CD4-positive, alpha-beta T cell treated with Interleukin-15 for 1 hour (primary cell): ENCODE measurements at places on chromosomes 1 and 21.

GRCh38 chr1:204602111-204602579, 83.4 kb downstream of the LRRN2 start:
- no peak for DNase-seq

- no peak for DNase-seq
These were observed 357.0 kb upstream of the PTBP2 start for GRCh38 chr1:96364576-96364975.

DNA sequence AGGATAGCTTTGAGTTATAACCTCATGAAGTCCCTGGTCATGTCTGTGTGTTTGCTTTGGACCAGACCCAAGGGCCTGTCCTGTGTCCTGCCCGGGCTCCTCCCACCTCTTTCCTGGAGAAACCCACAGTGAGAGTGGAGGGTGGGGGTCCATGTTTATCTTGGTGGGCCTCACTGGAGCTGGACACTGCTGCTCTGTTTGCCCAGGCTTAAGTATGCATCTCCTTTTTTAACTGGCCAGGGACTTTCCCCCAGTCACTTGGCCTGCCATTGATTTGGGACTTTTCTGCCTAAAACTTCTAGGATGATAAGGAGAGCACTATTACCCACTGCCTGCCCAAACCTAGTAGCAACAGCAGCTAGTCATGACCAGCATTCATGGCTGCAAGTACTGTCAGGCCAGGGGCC, 49.8 kb downstream of the DDR2 start:
- DNase-seq, result no peak

DNA sequence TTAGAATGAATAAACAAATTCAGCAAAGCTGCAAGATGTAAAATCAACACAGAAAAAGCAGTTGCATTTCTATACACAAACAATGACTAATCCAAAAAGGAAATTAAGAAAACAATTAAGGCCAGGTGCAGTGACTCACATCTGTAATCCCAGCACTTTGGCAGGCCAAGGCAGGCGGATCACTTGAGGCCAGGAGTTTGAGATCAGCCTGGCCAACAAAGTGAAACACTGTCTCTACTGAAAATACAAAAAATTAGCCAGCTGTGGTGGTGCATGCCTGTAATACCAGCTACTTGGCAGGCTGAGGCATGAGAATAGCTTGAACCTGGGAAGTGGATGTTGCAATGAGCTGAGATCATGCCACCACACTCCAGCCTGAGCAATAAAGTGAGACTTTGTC, 22.3 kb downstream of the THEM4 start:
- DNase-seq, result no peak

- no peak for DNase-seq
These were observed 458 bp downstream of the ZC3H12A start for GRCh38 chr1:37474697-37475379.

- no peak for DNase-seq
These were observed 47.8 kb downstream of the VCAM1 start for GRCh38 chr1:100767176-100767890.

DNA sequence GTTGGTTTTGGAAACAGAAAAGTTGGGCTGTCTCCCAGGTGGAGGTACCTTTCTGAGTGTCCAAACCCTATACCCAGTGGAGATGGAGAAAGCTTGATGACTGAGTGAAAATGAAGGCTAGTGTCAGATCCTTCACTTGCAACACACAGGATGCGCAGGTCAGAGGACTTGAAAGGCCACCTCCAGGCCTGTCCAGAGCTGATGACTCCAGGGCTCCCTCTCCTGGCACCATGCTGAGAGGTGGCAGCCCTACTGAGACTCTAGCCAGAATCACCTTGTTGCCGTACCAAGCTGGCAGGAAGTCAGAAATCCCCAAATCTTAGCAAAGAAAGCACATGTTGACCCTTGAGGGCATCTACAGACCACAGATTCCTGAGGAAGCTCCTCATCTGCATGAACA, 16.4 kb downstream of the KNCN start:
- no peak for DNase-seq

DNA sequence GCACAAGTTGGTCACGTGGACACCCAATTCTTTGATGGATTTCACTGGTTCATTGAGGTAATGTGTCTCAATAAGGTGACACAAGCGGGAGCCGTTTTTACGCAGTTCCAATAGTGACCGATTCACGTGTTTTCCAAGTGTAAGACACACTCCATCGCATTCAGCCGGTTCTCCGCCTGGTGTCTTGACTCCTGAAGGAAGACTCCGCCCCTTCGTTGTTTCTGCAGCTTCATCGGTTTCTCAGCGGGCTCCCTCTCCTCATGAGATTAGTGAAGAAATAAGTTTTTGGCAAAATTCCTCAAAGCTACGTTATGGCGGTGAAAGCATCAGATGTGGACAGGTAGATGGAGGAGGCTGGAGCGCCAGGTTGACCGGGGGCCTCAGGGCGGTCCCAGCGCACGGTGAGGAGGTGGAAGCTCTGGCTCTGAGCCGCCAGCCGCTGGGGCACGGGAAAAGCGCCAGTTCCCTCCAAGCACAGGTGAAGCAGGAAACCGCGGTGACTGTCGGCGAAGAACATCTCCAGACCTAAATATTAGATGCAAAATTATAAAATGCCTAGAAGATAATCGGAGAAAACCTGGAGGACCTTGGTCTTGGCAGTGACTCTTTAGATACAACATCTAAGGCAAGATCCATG, 21.0 kb downstream of the CD2 start:
- DNase-seq, result no peak

GRCh38 chr1:67405473-67406245, 24.5 kb downstream of the SERBP1 start:
- no peak for DNase-seq

DNA sequence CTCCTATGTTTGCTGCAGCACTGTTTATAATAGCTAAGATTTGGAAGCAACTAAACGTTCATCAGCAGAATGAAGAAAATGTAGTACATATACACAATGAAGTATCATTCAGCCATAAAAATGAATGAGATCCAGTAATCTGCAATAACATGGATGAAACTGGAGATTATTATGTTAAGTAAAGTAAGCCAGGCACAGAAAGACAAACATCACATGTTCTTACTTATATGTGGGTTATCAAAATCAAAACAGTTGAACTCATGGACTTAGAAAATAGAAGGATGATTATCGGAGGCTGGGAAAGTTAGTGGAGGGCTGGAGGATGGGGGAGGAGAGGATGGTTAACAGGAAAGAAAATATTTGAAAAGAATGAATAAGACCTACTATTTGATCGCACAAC, 1017.6 kb downstream of the KCNT2 start:
- no peak for DNase-seq

DNA sequence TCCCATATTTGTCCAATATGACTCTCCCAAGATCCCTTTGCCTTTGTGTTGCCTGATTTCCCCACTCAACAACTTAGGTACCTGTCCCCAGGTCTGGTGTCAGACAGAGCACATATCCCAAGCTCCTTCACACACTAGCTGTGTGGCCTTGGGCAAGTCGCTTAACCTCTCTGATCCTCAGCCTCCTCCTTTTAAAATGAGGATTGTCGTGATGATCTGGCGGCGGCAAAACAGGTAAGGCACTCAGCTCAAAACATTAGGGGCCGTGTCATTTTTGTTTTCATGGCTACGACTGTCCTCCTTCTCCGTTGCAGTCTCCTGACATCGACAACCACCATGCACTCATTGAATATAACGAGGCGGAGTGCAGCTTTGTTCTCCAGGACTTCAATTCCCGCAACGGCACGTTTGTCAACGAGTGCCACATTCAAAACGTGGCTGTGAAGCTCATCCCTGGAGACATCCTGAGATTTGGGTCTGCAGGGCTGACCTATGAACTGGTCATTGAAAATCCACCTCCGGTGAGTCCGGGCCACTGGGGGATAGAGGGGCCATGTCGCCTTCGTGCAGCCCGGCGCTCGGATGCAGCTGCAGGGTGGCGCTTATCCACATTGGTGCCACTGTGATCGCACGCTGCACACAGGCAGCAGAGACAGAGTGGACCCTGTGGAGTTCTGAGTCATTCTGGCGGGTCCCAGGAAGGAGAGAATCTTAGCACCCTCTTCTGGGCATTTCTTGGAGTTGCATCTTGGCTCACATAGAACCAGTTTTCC, 25.2 kb downstream of the FHAD1 start:
- peak; percentile 28 for DNase-seq

DNA sequence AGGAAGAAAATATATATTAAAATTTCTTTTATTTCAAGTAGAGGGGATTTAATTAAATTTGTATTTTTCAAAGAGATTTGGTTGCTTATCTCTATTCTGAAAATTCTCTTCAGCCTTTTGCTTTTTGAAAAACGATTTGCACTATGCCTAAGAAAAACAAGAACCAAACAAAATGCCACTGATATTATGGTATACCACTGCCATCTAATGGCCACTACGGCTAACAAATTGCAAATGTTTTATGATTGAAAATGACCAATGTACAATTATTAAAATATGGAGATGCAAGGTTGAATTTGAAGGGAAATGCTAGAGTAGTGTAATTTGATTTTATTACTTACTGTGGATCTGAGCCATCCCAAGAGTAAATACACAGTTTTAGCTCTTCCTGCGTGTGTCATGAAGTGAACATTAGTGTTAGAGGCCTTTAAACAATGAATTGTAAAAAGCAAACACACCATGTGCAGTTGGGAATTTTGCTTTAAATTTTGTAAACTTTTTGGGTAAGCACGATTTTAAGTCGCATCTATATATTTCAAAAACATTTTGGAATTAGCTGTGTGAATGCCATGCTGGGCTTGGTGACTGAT, 137.4 kb upstream of the USP25 start:
- no peak for DNase-seq

DNA sequence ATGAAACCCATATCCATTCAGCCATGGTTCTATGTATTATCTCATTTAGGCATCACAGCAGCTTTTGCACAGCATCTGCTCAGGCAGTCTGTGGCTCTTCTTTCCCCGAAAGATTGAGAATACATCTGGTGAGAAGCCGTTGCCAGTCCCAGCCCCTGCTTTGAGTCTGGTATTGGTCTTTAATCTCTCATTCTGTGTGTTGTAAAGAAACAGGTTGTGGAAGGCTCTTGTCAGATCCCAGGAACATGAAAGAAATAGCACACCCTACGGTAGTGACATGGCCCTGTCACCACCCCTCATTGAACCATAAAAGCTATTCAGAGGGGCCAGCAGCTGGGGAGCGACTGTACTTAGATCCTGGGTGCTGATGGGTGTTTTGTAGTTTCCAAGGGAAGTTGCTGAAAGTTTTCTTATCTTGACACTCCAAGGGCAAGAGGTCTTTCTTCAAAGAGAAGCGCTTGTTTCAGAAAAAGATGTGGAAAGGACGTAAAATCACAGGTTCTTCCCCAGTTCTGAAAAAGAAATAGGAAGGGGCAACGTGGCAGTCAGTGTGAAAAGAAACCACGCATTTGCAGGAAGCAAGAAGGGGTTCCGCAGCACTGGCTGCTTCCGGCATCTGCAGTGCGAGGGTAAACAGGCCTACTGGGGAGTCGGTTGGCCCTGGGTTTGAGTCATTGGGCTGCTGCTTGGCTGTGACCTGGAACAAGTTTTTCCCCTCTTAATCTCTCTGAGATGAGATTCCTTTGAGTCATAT, 145.0 kb downstream of the DHRS3 start:
- peak; percentile 71 for DNase-seq

- no peak for DNase-seq
These were observed 73.0 kb upstream of the LAPTM5 start for GRCh38 chr1:30830537-30830936.

- DNase-seq, result no peak
These were observed 103.6 kb upstream of the BACE2 start for GRCh38 chr21:41064334-41064791.

DNA sequence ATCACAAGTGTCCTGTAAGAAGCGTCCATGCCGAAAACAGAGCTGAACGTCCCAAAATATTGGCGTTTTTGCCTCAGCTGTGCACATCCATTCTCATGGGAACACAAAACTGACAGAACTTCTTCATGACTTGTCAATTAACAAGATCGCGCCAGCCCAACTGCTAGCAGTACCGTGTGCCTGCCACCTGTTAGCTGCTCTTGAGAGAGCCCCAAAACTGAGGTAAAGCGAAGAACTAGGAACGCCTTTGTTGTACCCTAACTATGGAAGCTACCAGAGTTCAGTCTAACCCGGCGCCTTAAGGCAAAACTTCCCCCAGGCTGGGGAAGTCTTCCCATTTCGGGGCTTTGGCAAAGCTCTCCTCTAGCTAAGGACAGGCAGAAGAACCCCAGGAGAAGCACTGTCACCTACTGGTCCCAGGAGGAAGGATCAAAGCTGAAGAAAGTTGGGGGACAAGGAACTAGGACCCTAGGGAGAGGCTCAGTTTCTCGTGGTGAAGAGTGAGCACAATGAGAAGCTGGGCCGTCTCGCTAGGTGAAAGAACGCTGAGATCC, 719 bp downstream of the EYA3 start:
- no peak for DNase-seq

GRCh38 chr1:160800645-160801408, 4.9 kb downstream of the LY9 start:
- DNase-seq, result no peak

- no peak for DNase-seq
These were observed 7.1 kb downstream of the CYB561D1 start for GRCh38 chr1:109500941-109501381.

DNA sequence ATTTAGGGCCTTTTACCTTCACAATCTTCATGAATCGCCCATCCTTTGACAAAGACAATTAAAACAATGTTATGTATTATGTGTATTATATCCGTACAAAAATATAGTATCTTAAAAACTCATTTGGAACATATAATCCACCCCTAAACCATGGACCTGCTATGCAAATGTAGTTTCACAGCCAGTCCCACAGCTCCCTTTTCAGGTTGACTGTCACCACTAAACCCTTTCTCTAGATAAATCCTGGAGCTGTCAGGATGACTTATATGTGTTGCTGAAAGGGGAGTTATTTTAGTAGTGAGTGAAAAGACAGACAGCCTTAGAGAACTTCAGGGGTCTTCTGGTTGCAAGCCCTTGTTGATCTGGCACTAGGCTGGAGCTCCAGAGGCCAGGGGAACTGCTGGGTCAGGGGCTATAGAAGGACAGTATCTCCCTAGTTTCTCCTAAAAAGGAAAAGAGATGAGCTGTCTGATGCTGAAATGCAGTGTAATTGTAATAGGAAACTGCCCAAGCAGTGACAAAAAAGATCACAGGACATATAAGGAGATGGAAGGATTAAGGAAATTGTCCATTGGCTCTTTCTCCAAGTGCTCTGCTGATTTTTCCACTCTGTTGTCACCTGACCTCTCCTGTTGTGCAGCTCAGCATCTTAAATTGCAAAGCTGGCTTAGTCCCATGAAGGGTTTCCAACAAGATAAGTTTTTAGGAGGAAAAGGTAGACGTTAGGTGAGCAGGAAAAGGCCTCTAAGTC, 127.7 kb downstream of the S1PR1 start:
- no peak for DNase-seq

DNA sequence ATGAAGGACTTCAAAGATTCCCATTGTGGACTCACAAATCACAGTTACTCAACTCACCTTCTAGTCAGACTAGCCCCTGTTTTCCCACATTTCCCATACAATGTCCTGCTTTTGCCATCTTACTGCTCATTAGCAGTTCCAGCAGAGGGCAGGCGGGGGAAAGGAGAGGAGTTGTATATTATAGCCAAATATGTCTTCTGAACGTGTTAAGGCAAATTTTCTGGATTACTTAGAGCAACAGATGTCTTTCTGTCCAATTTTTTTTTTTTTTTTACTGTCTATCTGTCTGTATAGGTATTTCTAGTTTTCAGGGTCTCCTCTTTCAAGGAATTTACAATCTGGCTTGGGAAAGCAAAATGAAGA, 29.9 kb upstream of the DDAH1 start:
- no peak for DNase-seq

GRCh38 chr1:54335755-54336108, 70.5 kb downstream of the SSBP3 start:
- DNase-seq, result no peak

GRCh38 chr1:31095298-31095981, 29.9 kb upstream of the PUM1 start:
- no peak for DNase-seq

GRCh38 chr1:201825245-201825644, 3.7 kb upstream of the IPO9 start:
- DNase-seq, result no peak
